NCI-H2081 treated with DMSO at 0.1 percent for 48 hours (cell line): ENCODE measurements at places on chromosomes 11 and 22.

GRCh38 chr11:122976734-122977469, 4.7 kb downstream of the BSX start:
- DNase-seq: no peak

DNA sequence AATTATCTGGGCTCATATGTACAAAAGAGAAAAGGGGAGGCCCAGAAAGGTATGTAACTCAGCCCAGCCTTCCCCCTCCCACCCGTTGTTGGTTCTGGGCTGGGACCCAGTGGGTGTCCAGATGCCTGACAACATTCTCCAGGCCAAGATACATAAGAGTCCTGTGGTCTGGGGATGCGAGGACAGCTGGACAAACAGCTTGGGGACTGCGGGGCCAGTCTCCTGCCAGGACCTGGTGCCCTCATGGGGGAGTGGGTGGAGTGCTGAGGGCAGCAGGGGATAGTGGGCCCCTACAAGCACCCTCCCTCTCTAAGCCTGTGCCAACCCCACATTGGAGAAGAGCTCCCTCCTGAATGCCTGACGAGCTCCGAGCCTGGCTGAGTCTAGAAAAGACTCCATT, 3.5 kb upstream of the SLC22A6 start:
- no peak for DNase-seq

- DNase-seq: no peak
Observed at GRCh38 chr22:22600531-22601261, 41.6 kb upstream of the PRAME start.

DNA sequence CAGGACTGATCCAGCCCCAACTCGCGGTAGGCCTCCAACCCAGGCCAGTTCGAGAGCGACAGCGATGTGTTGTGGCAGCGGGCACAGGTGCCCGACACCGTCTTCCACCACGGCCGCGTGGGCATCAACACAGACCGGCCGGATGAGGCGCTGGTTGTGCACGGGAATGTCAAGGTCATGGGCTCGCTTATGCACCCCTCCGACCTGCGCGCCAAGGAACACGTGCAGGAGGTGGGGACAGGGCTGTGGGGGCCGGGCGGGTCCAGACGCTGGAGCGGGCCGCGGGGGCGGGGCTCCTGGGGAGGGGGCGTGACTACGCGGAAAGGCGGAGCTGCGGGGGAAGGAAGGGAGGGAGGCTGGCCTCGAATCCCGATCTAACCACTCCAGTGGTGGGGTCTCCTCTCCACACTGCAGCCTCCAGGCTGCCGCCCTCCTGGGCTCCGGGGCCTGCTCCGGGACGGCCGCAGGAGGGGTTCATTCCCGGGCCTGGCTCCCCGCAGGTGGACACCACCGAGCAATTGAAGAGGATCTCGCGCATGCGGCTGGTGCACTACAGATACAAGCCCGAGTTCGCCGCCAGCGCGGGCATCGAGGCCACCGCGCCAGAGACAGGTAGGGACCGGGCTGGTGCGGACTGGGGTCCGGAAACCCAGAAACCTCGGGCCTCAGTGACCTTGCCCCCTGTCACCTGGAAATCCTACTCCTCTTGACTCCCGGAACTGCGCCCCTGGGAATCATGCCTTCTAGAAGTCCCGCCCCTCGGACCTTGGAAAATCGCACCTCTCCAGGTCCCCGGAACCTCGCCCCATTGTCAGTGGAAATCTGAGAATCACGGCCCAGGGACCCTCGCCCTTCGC, 14.9 kb downstream of the TMEM258 start:
- no peak for DNase-seq

- DNase-seq: no peak
Observed at GRCh38 chr11:120210626-120211521, at the start of gene OAF. Gene OAF, plus strand, starts transcription at chr11:120211032. Its CDS starts 248 bp downstream, at chr11:120211280.

GRCh38 chr11:95944623-95945022, 20.7 kb upstream of the MTMR2 start:
- no peak for DNase-seq

DNA sequence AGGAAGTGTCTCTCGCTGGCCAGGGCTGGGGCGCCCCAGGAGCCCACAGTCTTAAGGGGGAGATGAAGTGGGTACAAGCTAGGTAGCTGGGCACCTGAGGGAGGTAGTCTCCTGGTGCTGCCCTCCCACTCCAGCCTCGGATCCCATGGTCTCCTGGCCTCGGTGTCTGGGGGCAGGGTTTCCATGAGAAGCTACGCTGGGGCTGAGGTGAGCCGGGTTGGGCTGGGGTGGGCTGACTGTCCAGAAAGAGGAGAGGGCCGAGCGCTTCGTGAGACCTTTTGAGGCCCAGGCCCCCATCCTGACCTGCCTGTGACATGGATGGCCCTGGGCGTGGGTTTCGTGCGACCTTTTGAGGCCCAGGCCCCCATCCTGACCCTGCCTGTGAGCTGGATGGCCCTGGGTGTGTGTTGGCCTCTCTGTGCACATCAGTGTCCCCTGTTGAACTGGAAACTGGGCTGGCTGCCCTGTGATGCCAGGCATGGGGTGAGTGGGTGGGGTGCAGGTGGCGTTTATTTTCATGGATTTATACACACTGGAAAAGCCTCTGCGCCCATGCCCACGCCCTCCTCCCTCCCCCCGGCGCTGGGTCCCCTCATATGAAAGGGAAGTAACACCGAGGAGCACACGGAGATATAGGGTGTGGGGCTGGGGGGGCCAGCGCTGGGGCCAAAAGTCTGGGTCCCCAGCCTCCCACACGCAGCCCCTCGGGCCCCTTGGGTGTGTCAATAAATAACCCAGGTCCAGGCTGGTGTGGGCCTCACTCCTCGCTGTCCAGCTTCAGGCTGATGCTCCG, 8.6 kb downstream of the AIP start:
- DNase-seq: no peak

DNA sequence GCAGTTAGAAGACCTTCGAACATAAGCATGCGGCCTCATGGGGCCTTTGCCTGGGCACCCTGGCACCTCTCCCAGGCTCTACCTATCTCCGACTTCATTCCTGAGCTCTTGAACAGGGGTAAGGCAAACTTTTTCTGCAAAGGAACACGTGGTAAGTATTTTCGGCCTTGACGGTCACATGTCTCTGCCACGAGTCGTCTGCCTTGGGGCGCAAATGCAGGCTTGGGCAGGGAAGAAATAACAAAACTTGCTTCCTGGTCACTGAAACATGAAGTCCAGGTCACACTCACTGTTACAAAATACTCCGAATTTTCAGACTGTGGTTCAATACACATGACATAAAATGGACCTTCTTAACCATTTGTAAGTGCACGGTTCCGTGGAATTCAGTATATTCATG, 3.4 kb upstream of the ASCL2 start:
- no peak for DNase-seq

- DNase-seq: no peak
Observed at GRCh38 chr22:49037701-49038245, 789.9 kb downstream of the BRD1 start.

DNA sequence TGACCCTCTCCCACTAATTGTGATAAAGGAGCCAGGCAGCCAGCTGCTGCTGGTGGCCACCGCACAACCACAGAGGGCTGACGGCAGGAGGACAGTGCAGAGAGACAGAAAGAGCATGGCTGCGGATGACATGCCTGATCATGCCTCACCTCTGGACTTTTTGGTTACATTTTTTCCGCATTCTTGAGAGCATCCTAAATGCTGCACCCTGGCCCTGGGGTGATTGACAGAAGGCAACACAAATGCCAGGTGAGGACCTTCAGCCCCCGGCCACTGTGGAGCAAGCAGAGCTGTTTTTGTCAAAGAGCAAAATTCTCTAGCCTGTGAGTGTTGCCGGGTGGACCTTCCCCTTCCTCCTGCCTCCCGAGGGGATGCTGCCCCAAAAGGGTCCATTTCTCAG, 78.5 kb downstream of the RPS6KA4 start:
- DNase-seq: no peak

DNA sequence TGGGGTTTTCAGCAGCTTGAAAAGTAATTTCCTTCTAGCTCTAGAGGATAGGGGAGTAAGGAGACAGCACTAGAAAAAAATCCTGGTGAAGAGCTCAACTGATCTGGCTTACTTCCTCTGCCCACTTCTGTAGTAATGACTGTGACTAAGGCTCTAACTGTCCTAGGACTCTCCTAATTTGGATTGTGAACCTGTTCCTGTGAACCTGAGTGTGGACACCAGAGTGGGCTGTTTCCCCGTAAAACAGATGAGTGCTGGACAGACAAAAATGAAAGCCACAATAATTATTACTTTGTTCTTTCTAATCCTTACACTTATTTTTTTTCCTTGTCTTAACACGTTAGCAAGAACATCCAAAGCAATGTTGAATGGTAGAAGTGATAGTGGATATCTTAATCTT, 154.1 kb downstream of the AASDHPPT start:
- DNase-seq: no peak

DNA sequence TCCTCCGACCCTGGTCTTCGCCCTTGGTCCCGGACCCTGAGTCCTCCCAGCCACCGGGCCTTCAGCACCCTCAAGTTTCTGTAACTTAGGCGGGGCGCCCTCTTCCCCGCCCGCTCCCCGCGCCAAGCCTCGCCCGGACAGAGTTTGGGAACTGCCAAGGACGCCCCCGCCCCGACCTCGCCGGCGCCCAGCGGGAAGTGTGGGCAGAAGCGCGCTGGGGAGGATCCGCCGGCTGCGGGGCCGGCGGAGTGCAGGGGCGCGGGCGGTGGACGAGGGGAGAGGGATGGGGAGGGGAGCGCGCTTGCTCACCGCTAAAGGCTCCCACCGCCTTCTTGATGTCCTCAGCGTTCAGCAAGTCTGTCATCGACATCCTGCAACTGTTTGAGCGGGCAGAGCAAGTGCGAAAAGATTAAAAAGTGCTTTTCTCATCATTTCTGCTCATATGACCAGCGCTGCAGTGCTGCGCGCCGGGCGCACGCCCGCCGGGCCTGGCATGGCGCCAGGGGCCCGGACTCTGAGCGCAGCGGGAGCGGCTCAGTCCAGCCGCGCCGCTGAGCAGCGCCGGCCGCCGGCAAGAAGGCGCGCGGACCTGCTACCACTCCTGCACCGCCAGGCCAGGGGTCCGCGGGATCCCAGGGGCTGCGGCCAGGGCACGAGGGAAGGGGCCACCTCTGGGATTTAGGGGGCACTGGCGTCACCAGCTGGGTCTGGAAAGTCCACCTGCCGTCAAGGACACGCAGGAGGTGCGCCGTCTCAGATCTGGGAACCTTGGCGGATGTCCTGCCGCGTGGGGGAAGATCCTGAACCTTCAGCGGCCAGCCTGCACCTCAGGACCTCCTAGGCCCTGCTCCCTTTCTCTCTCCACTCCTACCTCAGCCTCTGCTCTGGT, at the start of gene PVALB:
Gene PVALB, minus strand, starts transcription at position 400 of the 889 bp plus-strand sequence. Its CDS starts 30 bp downstream, at position 370.
- no peak for DNase-seq

GRCh38 chr11:65912845-65913244, 6.0 kb downstream of the C11orf68 start:
- no peak for DNase-seq

- DNase-seq: no peak
Observed at GRCh38 chr22:28002181-28002700, 83.2 kb upstream of the PITPNB start.

DNA sequence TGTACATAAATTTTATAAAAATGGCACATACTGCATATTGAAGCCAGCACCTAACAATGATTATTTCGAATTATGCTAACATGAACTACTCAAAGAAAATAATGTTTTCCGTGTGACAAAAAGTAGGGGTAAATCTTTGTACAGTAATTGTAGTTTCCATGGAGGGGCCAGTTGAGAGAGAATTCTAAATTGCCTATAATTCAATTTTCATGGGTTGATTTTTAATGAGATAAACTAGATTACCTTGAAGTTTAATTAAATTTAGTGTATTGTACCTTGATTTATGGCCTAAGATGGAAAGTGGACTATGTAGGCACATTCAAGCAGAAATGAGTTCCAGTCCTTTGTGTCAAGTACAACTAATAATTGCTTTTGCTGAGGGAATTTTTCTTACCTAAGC, 5.0 kb downstream of the APLP2 start:
- DNase-seq: no peak

GRCh38 chr11:91178366-91178765, 955.5 kb upstream of the CHORDC1 start:
- DNase-seq: no peak

GRCh38 chr11:62137276-62137861, 13.6 kb downstream of the INCENP start:
- DNase-seq: no peak

- no peak for DNase-seq
Observed at GRCh38 chr11:116330439-116331185, 442.2 kb downstream of the BUD13 start.

- DNase-seq: no peak
Observed at GRCh38 chr11:6303661-6304060, 16.6 kb downstream of the CAVIN3 start.
